DMS53 (cell line): ENCODE measurements at places on chromosomes 5 and 9.

- no peak for DNase-seq
These were observed 17.0 kb upstream of the ICE1 start for GRCh38 chr5:5405441-5405840.

- no peak for DNase-seq
These were observed 15.5 kb downstream of the FAM163B start for GRCh38 chr9:133593587-133594253.

GRCh38 chr5:40238066-40238745 lies 441.5 kb upstream of the PTGER4 start:
- DNase-seq: no peak

DNA sequence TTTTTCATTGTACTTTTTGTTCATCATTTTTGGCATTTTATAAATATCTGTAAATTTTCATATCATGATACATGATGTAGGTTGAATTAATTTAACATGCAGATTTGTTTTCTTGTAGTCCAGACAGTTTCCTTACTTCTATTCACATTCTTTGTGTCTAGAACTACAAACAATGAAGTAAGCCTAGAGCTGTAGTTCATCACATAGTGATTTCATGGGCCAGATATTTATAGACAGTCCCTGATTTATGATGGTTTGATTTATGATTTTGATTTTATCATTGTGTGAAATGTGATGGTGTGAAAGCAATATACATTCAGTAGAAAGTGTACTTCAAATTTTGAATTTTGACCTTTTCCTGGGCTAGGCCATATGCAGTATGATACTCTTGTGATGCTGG lies 139.0 kb downstream of the ARHGEF28 start:
- DNase-seq: no peak

DNA sequence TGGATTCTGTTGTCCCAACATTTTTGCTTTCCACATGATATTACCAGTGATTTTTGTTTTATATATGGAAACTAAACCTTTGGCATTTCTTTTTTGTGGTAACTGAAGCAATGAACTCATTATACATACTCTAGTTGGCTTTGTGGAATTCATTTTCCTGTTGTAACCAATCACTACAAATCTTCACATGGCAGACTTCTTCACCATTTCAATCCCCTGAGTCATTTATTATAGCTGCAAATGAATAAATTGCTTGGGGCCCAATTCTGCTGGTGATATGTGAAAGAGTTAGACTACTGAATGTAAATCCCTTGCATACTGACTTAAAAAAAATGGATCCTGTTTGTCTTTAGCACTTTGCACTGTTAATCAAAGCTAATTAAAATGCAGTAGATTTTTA lies 1709.6 kb upstream of the WWC1 start:
- no peak for DNase-seq

DNA sequence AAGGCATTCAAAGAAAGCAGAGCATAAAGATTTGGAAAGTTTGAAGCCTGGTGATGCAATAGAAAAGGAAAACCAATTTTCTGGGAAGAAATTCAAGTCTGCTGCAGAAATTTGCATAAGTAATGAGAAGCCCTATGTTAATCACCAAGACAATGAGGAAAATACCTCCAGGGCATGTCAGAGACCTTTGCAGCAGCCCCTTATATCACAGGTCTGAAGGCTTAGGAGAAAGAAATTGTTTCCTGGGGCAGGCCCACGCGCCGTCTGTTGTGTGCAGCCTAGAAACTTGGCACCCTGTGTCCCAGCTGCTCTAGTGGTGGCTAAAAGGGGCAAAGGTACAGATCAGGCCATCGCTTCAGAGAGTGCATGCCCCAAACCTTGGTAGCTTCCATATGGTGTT lies 495.3 kb upstream of the CDH6 start:
- no peak for DNase-seq

- no peak for DNase-seq
These were observed 479.3 kb downstream of the ARHGEF28 start for GRCh38 chr5:74105126-74105780.

- peak; percentile 69 for DNase-seq
These were observed 1201.4 kb upstream of the C9orf72 start for GRCh38 chr9:28774433-28775235.

- DNase-seq: no peak
These were observed 33.9 kb downstream of the TRIP13 start for GRCh38 chr5:926417-927171.

- DNase-seq: no peak
These were observed 27.9 kb downstream of the IPPK start for GRCh38 chr9:92642041-92642451.

- DNase-seq: no peak
These were observed 324.5 kb downstream of the TUSC1 start for GRCh38 chr9:25353783-25354182.

- peak; percentile 60 for DNase-seq
These were observed 51.1 kb downstream of the CCDC192 start for GRCh38 chr5:127754259-127754658.

DNA sequence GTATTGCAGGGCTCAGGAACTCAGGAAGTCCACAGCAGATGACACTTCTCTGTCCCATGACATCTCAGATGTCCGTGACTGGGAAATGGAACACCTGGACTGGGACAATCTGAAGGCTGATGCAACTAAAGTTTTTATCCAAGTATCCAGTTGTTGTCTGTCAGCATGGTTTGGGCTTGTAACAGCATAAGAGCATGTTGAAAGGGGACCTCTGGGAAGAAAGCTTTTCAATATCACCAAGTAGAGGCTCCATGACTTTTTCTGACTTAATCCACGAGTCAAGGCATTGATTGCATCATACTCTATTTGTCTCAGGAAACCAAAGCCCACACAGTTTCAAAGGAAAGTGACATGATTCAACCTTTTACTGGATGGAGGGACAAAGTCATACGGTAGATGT lies 807.7 kb downstream of the MTRR start:
- no peak for DNase-seq

- DNase-seq: no peak
These were observed 77.7 kb downstream of the PTCD2 start for GRCh38 chr5:72397836-72398235.

GRCh38 chr5:73733219-73733618 lies 107.2 kb downstream of the ARHGEF28 start:
- no peak for DNase-seq

- no peak for DNase-seq
These were observed 60.7 kb downstream of the SECISBP2 start for GRCh38 chr9:89379031-89379430.

GRCh38 chr5:104146652-104147051 lies 584.1 kb upstream of the NUDT12 start:
- peak; percentile 23 for DNase-seq

DNA sequence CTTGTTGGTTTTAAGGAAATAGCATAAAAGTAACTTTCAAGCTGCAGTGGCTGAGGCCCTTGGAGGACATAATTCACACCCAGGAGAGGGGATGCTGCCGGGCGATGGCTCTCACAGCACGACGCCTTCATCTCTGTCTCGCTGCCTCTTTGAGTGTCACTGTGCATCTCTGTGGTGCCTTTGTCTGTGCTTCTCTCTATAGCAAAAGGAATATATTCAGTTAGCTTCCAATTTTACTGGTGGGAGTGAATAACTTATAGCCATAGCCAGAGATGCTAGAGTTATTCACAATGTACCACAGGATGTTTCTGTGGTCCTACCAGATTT lies 276.7 kb downstream of the SYK start:
- DNase-seq: no peak

- peak; percentile 32 for DNase-seq
These were observed 70.1 kb upstream of the SPATA31E1 start for GRCh38 chr9:87812375-87813118.

DNA sequence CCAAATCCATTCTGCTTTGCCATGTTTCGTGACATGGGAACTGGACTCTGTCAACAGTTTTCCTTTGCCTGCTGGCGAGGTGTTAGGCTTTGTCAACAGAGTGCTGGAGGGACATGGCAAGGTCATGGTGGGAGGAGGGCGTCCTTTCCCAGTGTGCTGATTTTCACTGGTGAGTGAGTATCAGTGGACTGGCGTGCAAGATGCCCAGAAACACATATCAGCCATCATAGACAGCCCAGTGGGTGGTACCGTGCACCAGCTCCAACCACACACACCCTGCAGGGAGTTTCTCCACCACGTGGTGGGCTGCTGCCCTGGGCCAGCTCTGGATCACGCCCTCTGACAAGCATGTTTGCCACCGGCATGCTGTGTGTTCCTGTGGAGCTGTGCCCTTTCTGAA lies 50.0 kb upstream of the ABL1 start:
- DNase-seq: no peak

DNA sequence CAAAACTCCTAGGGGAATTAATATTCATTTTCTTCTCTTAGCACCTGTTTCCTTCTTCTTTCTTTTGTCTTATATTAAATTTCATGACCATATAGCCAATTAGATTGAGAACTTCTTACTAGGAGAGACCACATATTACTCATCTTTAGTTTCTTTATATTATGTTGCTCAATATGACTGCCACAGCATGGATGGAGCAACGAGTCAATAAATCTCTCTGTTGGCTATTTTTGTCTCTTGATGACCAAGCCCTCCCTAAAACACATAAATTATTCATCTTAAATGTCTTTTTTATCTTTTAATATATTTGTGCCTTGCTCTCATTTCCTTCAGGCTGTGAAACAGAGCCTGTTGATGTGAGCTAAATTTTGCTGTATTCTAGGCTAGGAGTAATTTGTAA lies 123.0 kb downstream of the ADAMTSL1 start:
- DNase-seq: no peak

DNA sequence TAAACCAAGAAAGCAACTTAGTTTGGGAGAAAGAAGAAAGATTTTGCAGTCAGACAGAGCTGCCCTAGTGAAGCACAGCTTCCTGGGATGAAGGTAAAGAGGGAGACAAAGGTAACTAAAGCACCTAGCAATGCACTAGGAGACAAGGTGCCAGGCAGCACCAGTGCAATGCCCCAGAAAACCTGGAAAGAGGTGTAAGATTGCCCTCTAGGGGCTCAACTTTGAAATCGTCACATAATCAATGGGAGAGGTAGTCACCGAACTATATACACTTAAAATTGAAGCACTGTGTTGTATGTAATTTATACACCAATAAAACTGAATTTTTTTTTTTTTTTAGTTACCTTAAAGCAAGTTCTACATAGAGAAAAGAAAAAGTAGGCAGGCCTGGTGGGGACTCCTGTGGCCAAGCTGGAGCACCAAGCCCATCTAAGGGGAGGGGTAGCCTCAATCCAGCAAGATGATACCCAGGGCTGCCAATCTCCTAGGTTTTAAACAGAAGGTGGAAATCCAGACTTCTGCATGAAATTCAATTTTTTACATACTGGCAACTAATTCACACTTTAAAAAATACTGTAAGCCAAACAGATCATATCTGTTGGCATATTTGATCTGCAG lies 48.2 kb downstream of the CDK5RAP2 start:
- DNase-seq: peak; percentile 67

GRCh38 chr9:82923092-82923911 lies 139.6 kb downstream of the RASEF start:
- DNase-seq: peak; percentile 89

GRCh38 chr9:101527066-101527465 lies 6.6 kb upstream of the RNF20 start:
- no peak for DNase-seq

DNA sequence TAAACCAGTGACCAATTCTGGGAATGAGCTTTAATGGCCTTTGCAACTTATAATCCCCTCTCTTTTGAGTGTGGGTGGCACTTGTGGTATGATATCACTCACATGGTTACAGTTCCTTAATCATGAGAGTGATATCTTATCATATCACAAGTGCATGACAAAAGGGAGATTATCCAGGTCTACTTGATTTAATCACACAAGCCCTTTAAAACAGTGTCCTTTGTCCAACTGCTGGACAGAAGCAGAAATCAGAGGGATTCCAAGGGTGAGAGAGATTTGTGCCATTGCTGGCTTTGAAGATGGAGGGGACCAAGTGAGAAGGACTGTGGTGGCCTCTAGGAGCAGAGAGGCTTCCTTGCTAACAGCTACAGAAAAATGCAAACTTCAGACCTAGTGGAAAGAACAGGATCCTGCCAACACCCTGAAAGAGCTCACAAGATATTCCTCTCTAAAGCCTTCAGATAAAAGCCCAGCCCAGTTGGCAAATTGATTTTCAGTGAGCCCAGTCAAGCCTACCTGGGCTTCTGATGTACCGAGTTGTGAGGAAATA lies 279.0 kb upstream of the TLE4 start:
- no peak for DNase-seq

- DNase-seq: peak; percentile 75
These were observed 160.1 kb downstream of the TENT4A start for GRCh38 chr5:6873359-6873758.

- no peak for DNase-seq
These were observed 12.2 kb downstream of the INVS start for GRCh38 chr9:100111235-100111634.

GRCh38 chr5:156883316-156883875 lies 33.3 kb downstream of the PPP1R2B start:
- DNase-seq: no peak

DNA sequence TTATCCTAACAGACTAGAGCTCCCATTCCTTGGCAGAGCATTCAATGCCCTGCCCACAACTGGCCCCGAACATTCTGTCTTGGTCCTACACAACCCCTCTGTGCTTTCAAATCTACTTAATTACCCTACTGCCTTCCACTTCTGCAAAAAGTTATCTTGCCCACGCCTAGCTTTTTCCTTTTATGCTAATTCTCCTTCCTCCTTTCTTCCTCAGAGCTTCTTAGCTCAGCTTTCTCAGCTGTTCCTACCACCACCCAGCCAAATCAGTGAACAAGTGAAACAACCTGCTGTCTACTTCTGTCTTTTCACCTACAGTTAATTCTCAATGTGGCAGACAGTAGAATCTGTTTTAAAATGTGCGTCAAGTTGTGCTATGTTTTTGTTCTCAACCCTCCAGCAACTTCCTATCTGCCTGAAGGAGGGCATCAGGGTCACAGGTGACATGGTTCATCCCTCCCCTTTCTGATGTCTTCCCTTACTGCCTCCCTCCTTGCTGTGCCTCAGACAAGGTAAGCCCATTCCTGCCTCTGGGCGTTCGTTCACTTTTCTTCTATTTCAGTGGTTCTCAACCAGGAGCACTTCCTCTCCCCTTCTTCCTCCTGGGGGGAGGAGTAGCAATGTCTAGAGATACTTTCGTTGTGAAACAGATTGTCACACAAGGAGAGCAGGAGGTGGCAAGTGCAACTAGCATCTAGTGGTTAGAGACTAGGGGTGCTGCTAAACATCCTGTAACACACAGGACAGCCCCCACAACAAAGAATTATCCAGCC lies 1.3 kb upstream of the REEP5 start:
- peak; percentile 7 for DNase-seq

- DNase-seq: no peak
These were observed 659 bp upstream of the TUSC1 start for GRCh38 chr9:25678846-25679360.
